ENCODE measurements at places on chromosomes 6 and 20.

DNA sequence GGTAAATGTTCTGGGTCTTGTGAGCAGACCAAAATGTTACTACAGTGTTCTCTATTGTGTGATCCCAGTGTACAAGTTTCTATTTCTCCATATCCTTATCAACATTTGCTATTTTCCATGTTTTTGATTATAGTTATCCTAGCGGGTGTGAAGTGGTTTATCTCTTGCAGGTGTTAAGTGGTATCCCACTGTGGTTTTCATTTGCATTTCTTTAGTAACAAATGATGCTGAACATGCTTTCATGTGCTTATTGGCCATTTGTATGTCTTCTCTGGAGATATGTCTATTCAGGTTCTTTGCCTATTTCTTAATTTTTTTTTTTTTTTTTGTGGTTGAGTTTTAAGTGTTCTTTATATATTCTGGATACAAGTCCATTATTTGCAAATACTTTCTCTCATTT, 35.5 kb downstream of the NSFL1C start:
- no peak for DNase-seq

DNA sequence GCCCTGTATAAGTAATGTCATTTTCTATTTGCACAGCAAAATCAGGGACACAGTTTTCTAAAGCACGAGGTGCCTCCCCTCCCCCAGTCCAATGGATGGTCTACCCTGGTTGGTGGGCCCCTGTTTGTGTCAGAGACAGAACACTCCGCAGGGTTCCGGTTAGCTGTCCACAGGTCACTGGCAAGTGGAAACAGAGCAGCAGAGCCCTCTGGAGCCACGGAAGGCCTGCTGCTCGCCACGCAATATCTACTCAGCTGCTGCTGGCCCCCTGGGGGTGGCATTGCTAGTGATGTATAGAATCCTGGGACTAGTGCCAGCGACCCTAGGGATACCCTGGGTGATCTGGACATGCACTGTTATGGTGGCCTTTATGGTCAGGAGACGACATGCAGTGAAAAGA, 50.4 kb downstream of the RIN2 start:
- no peak for DNase-seq

- DNase-seq = no peak
These were observed 44.9 kb upstream of the RFPL4B start for GRCh38 chr6:112302142-112302705.

- DNase-seq = peak; percentile 67
These were observed 68.9 kb upstream of the FAM184A start for GRCh38 chr6:119147101-119148053.

DNA sequence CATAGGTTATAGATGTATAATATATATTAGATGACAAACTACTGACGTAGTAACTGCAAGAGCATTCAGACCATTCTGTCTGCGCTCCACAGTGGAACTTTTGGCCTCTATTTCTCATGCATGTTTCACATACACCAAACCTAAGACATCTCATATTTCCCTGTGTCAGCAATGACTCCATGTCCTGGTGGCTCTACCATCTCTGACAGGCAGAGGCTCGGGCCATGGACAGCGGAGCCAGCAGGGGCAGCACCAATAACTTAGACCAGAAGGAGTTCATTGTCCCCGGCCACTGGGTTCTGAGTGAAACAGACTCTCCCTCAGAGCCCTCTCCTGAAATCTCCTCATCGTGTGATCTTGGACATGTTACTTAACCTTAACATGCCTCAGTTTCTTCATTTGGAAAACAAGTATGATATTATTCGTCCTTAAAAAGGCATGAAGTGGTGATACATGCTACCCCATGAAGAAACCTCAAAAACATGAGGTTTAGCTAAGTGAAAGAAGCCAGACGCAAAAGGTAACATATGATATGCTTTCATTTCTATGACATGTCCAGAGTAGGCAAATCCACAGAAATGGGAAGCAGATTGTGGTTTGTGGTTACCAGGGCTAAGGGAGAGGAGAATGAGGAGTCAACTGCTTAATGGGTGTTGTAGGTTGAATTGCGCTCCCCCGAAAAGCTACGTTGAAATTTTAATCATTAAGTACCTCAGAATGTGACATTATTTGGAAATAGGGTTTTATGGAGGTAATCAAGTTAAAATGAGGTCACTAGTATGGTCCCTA, 564.0 kb upstream of the JARID2 start:
- no peak for DNase-seq

DNA sequence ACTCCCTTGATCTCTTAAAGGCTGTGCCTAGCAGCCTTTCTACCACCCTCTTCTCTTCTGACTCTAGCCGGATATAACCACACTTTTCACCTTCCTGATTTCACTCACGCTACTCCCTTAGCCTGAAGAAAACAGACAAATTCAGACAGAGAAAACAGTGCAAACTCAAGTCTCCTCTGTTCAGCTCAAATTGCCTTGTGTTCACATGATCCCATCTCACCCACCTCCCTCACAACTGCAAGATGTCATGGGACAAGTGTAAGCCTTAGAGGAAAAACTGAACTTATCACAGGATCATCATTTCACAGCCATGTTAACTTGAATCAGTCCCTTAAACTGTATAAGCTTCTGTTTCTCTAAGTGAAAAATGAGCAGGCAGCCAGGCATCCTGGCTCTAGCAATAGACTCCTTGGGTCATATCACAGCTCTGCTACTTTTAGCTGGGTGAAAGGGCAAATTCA, 66.5 kb upstream of the TENT5A start:
- no peak for DNase-seq

GRCh38 chr20:57769756-57770155, 59.9 kb upstream of the PMEPA1 start:
- no peak for DNase-seq

DNA sequence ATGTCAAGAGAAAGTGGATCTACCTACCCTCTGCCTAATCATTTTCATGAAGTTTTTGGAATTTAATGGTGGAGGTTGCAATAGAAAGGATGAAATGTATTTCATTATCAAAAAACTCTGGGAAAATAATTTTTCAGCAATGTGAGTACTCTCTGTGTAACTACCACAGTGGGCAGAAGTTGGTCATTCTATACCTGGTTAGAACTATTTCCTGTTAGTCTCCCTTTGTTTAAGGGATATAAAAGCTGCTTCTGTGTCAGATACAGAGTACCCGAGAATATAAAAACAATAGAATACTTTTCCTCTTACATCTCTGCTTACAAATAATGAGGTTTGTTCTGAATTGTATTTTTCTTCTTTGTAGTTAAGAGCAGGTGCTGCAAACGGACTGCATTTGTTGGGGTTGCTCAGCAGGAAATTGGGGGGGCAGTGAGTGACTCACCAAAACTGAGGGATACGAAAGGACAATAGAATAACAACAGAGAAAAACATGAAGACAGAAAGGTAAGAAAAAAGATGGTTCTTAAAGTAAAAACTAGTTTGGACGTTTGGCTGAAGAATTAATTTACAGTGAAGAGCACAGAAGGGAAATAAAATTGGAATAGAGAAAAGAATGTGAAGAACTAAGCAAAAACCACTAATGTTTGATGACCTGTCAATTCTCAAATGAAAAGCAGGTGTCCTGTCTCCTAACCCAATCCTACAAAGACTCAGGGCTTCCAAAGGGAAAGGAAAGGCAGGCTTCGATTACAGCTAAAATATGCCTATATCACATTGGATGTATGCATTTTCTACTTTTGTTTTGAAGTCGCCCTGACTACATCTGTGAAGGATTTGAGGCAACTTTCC, 703.1 kb downstream of the RFPL4B start:
- no peak for DNase-seq

- DNase-seq = no peak
These were observed 493.1 kb upstream of the MAP3K7 start for GRCh38 chr6:91079969-91080368.

GRCh38 chr20:51347831-51348230, 194.7 kb downstream of the NFATC2 start:
- no peak for DNase-seq

DNA sequence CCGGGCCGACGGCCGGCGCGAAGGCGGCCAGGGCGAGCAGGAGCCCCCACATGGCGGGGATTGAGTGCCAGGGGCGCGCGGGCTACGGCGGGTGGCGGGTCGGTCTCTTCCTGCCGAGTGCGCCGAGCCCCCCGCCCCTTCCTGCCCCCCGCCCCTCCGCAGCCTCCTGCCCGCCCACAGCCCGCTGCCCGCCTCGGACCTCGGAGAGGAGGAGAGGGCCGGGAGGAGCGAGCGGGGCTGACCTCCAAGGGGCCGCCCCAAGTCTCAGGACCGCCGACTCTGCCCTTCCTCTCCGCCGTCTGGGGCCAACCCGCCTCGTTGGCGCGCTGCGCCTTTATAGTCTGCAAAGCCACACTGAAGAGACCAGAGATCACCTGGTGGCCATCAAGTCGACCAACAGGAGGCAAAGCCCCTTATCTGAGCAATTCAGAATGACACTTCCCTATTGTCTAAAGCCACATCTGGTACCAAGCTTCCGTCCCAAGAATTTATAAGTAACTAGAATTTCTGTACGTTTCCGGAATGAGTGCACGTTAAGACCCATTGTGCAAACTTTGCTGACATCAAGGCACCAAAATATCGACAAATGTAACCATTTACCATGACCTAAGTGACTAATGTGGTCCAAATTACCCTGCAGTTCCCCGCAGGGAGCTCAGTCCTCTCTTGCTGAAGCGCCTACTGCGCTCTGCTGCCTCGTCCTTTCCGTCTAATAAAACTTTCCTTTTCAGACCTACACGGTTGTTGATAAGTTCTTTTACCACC, at the start of gene CPXM1:
CPXM1 (minus strand) TSS at position 107 of the 765 bp plus-strand sequence; CDS start at position 52, 55 bp downstream.
- DNase-seq = peak; percentile 62

GRCh38 chr6:76162811-76163210, 90.3 kb upstream of the IMPG1 start:
- no peak for DNase-seq

GRCh38 chr6:34378470-34378869, 14.0 kb downstream of the NUDT3 start:
- DNase-seq = no peak

DNA sequence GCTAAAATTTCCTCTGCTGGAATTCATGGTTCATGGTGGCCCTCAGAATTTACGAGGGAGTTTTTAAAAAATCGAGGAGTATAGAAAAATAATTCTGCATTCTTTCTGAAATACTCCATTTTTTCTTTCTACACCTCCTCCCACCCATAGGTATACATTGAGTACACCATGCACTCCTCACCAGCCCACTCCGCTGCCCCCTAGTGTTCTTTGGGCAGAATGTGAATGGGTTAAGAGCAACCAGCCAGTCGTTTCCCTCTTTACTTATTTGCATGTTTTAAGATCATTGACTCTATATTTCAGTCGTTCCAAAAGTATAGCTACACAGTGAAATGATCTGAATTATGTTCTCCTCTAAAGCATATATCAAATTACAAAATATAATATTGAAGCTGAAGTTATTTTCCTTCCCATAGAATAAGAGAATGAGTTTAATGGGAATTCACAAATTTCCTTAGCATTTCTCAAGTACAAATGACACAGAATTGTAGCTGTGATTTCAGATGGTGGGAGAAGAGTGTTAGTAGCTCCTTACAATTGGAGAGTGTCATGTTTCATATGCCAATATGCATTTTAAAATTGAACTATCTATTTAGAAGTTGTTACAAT, 977.7 kb upstream of the SLC35B3 start:
- peak; percentile 25 for DNase-seq

DNA sequence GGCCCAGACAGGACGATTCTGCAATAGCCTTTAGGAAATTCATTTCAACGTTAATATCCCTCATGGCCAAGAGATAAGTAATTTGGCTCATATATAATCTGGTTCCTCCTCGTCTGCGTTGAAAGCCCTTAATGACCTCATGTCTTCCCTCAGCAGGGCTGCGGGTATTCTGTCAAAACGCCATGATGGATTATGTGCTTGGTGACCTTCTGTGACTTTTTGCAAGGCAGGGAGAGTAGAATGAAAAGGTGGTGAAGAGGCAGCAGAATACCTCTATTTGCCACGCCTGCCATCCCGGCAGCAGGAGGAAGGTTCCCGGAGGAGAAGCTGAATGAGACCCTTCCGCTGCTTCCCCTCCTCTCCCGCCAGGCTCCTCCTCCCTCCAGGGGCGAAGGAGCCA, 41.1 kb upstream of the SPACA1 start:
- DNase-seq = no peak

- no peak for DNase-seq
These were observed 3.9 kb downstream of the EPM2A start for GRCh38 chr6:145731447-145731846.

DNA sequence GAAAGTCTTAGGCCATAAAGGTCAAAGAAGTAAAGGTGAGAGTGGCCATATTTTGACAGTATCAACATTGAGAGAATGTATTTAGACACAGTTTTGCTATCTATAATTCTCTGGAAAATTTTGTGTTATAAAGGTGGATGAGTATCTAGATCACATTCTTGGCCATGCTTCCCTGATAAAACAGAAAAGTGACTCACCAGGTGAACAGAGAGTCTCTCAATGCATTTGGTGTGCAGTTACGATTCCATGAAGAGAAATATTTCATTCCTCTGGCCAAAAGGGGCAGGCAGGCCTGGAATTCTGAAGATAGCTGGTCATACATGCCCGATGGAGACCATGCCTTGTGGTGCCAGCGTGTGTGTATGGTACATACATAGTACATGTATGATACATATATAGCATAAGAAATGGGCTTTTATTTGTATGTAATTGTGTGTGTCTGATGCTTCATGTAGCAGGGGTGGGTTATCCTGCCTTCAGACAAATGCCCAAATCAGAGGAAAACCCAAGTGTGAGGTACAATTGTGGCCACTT, 164.0 kb downstream of the SOBP start:
- no peak for DNase-seq

All from GM10248 (cell line).